Fibroblast of skin of back (primary cell): ENCODE measurements at places on chromosomes 6 and 20.

DNA sequence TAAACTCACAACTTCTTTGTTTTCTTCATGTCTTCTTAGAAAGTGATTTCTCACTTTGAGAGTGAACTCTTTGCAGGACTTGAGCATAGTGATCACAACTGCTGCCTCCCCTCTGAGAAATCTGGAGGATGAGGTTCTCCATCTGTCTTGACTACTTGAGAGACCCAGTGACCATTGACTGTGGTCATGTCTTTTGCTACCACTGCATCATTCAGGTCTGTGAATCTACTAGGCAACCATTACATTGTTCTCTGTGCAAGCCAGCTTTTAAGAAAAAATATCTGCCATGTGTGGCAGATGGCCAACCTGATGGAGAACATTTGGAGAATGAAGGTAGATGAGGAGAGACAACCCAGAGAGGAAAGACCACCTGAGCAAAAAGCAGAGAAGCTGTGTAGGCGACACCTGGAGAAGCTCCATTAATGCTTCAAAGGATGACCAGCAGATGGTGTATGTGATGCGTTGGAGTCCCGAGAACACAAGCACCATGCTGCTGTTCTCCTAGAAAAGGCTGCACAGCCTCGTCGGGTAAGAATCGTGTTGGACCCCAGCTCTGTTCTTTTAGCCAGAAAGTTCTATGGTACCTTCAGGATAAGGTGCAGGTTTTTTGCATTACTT is 25.1 kb upstream of the TRIM26 start:
- peak; percentile 28 for DNase-seq

DNA sequence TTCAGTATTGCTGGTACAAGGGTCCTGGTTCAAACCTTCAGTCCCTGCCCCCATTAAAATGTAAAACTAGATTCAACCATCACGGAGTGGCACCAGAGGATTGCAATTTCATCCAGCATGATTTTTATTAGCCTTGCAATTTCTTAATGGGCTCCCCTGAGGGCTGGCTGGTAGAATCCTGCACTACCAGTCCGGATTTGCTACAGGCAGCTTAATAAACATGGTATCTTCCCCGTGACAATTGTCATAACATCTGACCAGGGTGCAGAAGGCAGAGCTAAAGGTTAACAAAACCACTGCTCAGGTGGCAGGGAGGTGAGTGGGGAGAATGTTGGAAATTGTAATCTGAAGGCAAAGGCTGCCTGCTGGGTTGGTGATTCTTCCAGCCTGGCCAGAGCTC is 94.5 kb downstream of the PKHD1 start:
- no peak for DNase-seq

GRCh38 chr6:136063096-136063495 is 187.0 kb downstream of the MTFR2 start:
- DNase-seq = peak; percentile 46

GRCh38 chr6:145506136-145506535 is 229.2 kb downstream of the EPM2A start:
- no peak for DNase-seq

- DNase-seq = no peak
Observed at GRCh38 chr20:14193885-14194284, 143.5 kb downstream of the FLRT3 start.

DNA sequence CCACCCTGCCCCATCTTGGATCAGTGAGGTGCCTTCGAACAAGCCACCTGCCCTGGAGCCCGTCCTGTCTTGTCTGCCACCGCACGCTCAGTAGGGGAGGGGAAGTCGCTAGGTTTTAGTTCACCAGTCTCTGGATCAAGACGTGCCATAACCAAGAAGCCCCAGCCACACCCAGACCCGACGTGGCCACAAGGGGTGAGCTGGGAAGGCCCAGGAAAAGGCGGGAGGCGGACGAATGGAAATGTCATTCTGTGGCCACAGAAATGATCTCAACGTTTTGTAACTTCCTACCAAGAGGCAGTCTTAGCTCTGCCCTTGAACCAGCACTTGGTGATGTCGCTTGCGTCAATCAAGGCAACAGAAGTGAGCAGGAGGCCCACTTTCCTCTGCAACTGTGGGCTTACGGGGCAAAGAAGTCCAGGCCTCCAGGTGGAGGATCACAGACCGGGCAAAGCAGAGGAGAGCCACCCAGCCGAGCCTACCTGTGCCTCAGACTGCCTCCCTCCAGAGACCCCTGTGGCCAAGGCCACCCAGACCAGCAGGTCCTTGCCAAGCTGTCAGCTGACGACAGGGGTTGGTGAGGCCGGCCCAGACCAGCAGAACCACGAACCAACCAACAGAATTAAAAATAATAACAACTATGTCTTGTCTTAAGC is 14.5 kb downstream of the GMEB2 start:
- DNase-seq = no peak

DNA sequence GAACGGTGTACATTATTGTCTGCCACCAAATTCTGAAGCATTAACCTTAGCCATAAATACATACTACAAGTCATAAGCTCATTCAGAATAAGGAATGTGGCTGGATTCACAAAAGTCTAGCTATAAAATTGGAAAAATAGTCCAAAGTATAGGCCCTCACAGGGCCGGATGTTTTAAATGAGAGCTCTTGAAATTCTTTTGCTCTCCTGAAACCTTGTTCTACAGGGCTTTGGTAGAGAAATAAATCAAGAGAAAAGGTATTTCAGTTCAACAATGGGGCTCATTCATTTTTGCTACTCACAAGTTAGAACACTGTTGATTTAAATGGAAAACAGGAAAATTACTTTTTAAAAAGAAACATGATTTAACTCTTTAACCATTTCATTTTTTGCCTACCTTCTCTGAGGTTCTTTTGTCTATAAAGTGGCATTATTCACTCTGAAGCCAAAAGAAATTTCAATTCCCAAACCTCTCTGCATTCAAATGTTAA is 58.0 kb downstream of the PREP start:
- no peak for DNase-seq

GRCh38 chr6:42106112-42107023 is 36.1 kb downstream of the C6orf132 start:
- DNase-seq = no peak

- no peak for DNase-seq
Observed at GRCh38 chr20:1405801-1406200, 12.9 kb upstream of the FKBP1A start.

GRCh38 chr6:57305761-57306160 is 11.7 kb upstream of the PRIM2 start:
- DNase-seq = peak; percentile 66

GRCh38 chr6:144349690-144350527 is 64.8 kb downstream of the UTRN start:
- DNase-seq = peak; percentile 62

DNA sequence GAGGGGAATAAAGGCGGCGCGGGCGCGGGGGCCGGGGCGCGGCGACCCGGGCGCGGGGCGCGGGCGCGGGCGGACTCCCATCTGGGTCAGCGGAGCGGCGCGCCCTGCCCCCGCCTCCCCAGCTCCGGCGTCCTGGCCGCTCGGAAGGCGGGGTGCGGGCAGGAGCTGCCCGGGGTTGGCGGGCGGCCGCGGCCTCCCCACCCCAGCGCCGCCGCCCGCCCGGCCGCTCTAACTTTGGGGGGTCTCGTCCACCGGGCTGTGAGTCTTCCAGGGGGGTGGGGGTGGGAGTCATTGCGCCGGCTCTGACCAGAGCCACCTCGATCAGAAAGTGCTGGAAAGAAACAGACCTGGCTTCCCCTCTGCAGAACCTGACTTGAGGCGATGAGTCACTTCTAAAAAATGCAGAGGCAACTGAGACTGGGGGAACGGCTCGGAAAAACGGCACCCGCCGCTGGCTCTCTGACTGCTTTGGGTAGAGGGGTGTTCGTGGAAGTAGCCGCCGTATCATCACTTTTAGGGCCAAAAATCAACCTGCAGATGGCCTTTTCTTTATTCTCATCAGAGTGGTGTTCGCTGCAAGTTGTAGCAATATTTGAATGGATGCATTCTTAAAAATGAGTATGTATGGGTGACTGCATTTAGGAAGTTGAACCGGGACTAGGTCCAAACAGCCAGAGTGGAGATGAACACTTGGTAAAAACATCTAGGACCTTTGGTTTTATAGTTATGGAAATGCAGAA is 667 bp downstream of the CAP2 start:
- DNase-seq = peak; percentile 85

GRCh38 chr6:131792091-131792496 is 15.7 kb upstream of the ENPP1 start:
- peak; percentile 37 for DNase-seq

DNA sequence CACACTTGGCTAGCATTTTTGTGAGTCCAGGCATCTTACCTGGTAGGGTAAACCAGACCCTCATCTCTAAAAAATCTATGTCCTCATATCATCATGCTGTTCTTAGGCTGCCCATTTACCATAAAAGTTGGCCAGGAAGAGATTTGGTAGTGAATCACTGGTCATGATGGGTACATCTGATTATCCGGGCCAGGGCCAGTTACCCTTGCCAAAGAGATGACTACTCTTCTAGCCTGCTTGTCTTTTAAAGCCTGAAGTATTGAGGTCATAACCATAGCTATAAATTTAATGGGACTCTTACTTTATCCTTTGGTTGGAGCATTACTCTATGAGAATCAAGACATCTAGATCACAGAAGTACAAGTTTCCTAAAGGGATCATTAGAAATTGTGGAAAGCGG is 276.8 kb downstream of the TENT5A start:
- DNase-seq = no peak

DNA sequence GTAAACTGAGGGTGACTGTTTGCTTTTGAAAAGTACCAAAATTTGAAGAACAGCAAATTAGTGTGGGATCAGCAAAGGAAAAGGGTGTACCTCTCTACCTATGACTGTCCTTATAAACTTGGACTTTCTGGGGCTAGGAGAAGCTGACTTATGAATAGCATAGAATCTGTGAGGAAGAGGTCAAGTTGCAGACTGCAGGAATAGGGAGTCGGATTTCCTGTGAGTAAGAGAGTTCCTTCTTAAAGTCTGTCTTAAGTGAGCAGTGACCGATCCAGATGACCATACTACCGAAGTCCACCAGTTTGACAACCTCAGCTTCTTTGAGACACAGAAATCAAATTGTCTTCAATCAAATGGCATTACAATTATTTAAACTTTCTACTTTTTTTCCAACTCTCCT is 708.7 kb downstream of the UTRN start:
- DNase-seq = peak; percentile 11

DNA sequence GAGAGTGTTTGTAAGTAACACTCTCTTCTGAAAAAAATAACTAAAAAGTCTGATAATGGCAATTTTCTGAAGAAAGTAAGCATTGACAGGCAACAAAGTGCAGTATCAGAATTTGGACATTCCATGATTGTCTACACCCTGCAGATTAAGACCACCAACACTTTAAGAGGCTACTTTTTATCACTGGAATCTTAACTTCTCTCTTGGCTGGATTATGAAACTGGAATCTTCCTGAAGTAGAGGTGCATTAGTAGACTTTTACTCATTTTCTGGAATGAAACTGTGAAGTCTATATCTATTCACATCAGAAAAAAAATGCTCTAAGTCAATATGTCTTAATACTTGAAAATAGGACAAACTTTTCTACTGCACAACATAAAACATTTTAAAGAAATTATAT is 547.5 kb downstream of the COL12A1 start:
- no peak for DNase-seq

DNA sequence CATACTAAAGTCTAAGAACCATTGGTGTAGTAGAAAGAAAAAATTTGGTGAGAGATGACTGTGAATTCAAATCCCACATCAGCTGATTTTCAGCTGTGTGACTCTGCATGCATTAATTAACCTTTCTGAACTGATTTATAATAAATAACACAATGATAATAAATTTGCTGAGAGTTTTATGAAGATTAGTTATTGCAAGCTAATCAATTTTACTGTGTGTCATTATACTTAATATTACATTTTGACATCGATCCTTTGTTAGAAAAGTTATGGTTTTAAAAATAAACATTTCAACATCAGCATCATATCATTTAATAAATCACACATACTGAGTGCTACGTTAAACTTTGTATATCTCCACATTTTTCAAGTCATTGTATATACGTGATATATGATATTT is 599.7 kb upstream of the MMS22L start:
- no peak for DNase-seq

DNA sequence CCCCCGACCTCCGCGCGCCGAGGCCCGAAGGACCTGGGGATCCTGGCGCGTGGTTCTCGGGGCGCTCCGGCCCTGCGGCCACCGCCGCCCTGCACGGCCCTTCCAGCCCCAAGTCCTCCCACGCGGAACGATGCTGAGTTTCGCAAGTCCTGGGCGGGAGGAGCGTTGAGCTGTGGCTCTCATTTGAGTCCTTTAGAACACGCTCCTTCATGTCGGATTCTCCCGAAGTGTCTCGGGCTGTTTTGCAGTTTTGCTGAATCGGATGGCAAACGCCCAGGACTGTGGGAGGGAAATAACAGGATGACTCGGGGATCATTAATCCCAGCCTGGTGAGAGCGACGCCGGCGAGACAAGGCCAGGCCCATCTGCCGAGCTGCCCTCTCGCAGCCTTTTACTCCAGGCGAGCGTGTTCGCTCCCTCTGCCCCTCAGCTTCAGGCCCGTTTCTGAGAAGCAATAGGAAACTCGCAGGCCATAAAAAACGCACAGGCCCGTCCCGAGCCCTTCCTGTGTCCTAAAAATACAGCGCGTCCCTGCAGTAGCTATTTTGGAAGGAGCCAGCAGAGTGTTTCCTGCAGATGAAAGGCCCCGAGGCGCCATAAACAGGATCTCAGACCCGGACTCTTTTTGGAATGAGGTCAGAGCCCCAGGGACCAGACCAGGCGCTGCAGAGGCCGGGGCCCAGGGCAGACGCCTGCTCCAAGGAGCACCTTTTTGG is 153.5 kb downstream of the DLL1 start:
- DNase-seq = no peak

- no peak for DNase-seq
Observed at GRCh38 chr20:62216636-62217566, 3.2 kb downstream of the HRH3 start.

DNA sequence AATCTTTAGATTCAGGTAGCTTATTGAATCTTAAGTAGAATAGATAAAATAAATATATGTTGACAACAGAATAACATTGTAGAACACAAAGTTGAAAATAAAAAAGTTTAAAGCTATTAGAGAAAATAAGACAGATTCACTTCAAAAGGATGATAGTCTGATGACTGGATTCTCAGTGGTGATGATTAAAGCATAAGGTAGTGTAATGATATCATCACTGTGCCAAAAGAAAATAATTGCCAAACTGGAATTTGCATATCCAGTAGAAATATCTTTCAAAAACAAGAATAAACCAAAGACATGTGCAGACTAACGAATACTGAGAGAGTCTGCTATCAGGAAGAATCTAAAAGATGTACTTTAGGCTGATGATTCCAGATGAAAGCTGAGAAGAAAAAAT is 30.2 kb downstream of the ENPP1 start:
- no peak for DNase-seq

DNA sequence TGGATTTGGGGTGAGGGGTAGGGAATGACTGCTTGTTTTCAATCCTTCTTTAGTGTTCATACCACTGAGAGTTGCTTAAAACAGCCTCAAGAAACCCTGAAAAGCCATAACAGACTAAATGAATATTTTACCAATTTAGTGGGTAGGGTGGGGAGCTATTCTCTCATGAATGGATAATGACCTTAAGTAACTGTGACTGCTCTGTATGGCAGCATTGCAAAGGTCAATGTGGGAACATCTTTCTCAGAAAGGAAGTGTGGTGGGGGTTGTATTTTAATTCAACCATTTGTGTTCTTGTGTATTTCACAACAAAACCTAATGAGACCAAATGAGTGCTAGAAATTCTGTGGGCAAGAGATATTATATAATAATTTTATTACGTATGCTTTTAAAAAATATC is 55.7 kb downstream of the PHACTR2 start:
- DNase-seq = no peak

- no peak for DNase-seq
Observed at GRCh38 chr6:142945446-142946180, 637 bp upstream of the HIVEP2 start.
